Activated CD4-positive, alpha-beta T cell treated with anti-CD3 and anti-CD28 coated beads, Interleukin-2, amount 10 ng/mL, durations not matched to agents 7 days and 5 days (primary cell): ENCODE measurements at places on chromosomes 4 and X.

GRCh38 chr4:144181391-144181790 is 40.9 kb upstream of the GYPA start:
- DNase-seq, result no peak

GRCh38 chr4:149857446-149857845 is 41.8 kb upstream of the IQCM start:
- DNase-seq, result no peak

- DNase-seq, result no peak
These were observed 139.7 kb downstream of the LRBA start for GRCh38 chr4:150875367-150875766.

DNA sequence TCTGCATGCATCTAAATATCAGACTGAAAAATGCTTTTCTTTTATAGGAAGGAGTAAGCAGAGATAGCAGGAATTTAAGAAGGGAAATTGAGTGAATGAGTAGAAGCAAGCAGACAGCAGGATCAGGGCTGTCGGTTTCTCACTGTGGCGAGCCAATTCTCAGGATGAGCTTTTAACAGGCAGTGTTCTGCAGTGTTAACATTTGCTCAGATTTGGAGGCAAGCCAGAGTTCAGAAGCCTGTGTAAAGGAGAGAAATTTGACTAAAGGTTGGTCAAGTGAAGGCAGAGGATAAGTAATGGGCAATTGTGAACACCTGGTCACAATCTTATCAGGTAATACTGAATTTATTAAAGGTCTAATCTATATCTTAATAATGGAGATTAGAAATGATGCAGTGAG is 133.3 kb upstream of the MAGEB16 start:
- no peak for DNase-seq

- no peak for DNase-seq
These were observed 86.4 kb downstream of the SHISA3 start for GRCh38 chr4:42483426-42484379.

DNA sequence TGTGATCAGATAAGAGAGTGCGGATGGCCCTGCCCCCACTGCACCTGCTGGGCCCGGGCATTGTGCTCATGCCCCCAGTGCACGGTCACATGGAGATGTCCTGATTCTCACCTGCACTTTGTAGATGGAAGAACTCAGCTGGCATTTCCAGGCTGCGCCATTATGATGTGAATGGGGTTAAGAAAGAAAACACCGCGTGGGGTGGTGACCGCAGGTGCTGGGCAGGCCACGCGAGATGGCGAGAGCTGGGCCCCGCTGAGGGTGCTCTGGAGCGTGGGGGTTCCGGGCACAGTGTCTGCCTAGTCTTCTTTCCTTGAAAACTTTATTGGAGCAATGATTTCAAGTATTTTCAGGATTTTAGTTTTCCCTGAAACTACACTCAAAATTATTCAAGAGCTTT is 17.8 kb upstream of the HGFAC start:
- DNase-seq, result no peak

GRCh38 chrX:37796805-37797204 is 16.9 kb downstream of the CYBB start:
- no peak for DNase-seq

GRCh38 chr4:25552580-25553271 is 102.9 kb upstream of the SLC34A2 start:
- no peak for DNase-seq

DNA sequence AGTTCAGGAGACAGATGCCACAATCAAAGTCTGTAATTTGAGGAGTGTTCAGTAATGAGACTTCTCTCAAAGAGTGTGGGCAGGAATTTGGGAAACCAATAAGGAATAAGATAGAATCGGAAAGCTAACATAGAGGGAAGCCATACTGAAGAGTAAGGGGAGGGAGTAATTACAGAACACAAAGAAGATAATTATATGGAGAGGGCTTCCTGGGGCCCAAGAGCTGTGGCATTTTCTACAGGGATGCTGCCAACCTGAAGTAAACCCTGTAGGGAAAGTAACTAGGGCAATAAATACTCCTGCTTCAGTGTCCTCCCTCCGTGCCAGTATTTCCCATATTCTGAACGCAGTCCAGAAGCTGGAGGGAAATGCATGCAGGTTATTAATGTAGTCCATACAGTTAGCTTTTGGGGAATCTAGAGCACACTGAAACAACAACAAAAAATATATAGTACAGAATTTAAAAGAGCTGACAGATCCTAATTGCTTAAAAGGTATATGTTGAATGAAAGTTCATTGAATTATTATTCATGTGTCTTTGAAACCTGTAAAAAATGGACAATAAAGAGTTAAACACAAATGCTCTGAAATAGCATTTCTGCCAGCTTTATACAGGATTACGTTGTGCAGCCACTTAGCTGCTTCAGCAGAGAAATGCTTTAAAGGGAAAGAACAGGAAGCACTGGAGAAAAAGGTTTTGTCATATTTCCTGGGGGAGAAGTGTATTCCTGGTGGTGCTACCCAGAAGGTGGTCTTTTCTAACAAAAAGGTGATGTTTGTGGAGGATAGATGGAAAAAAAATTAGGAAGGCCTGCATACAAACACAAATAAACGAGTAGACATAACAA is 48.0 kb downstream of the CXXC4 start:
- no peak for DNase-seq

DNA sequence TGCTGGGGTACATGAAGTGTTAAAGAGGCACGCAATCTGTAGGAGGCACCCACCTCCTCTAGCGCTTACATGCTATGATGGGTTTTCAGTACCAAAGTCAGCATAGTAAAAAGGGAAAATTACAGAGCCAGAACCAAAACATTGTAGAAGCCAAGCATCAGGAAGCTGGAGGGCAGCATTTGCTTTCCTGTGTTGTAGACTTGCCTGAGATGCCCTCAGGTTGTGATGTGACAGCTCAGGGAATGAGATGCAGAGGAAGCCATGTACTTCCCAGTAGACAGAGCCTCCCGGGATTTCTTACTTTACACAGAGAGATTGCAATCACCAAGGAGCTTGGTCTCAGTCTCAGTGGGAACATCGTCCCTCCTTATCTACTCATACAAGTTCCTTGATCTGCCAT is 161.5 kb downstream of the ARAP2 start:
- no peak for DNase-seq

GRCh38 chr4:173527103-173527891 is 2.7 kb downstream of the HAND2 start:
- no peak for DNase-seq

- DNase-seq, result no peak
These were observed 240.7 kb upstream of the ATP6AP2 start for GRCh38 chrX:40340116-40340515.

DNA sequence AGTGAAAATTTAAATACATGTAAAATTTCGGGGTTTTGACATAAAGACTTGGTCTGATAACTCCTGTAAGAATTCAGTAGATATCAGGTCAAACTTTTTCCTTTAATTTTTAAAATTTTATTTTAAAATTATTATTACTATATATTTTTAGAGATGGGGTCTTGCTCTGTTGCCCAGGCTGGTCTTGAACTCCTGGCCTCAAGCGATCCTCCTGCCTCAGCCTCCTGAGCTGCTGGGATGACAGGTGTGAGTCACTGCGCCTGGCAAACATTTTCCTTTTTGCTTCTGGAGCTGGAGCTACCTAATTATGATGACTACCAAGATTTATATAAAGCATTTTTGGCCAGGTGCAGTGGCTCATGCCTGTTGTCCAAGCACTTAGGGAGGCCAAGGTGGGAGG is 37.3 kb downstream of the KLHL15 start:
- DNase-seq, result no peak

- DNase-seq, result no peak
These were observed 407 bp upstream of the ZC4H2 start for GRCh38 chrX:64976673-64977040.

GRCh38 chrX:111052478-111052877 is 43.5 kb upstream of the PAK3 start:
- DNase-seq, result no peak

DNA sequence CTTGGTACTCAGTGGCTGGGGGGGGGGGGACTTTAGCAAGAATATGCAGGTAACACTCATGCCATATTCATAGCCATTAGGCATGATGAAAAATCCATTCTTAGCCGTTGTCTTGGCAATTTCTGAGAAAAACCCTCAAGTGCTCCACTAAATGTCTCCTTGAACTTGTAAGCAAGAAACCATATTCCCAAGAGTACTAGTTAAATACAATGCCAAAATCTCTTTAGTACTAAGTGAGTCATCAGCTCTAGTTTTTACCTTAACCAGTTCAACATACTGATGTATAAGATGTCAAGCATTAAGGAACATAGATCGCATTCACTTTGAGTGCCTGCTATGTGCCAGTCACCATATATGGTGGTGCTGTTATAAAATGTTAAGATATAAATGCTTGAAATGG is 27.5 kb downstream of the UBE2D3 start:
- no peak for DNase-seq

GRCh38 chr4:180674619-180675358 is 1568.4 kb upstream of the TENM3 start:
- DNase-seq, result no peak

DNA sequence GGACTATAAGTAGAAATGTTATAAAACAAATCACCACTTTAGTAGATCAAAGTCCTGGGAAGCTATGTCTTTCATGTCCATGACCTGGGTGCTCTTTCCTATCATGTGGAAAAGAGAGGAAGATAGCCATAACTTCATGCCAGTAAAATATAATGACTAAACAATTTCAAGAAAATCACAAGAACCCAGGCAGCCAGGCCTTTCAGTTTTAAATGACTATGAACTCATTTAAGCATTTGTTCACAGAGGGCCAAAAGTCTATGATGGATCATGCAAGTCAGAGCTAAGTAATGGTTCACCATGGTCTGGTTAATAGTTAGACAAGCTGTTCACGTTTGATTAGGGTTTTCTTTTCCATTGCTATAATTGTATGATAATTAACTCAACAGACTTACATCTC is 155.8 kb downstream of the PPARGC1A start:
- no peak for DNase-seq
